Stimulated activated CD4-positive, alpha-beta T cell treated with anti-CD3 and anti-CD28 coated beads, Interleukin-4, amount 100 ng/mL, for 48 hours (primary cell): ENCODE measurements at places on chromosomes 2 and 18.

DNA sequence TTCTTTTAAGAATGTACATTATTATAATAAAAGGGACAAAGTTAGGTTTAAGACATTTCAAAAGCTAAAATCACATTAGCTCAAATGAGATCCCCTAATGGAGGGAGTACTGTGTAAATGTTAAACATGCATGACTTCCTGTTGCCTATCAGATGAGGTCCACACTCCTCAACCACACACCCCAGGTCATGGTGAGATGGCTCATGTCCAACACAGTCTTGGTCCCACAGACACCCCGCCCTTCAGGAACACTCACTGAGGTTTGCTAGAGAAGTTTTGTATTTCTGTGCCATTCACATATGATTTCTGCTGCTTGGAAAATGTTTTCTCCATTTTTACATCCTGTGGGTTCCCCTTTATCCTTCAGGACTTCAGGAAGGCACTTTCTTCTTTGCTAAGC is 491.0 kb downstream of the SOX11 start:
- no peak for DNase-seq

DNA sequence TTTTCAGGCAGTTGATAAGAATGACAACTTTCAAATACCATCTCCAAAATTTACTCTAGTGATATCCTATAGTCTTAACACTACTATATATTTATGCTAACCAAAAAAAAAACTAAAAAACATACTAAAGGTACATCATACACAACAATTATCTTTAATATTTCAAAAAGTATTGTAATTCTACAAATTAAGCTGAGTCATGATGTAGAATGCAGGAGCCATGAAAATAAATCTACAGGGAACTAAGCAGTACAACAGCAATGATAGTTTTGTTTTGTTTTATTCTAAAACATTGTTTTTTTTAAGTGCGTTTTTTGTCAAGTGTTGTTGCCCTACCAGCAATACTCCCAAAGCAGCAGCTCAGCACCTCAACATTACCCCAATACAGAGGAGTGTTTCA is 314.3 kb downstream of the FSIP2 start:
- DNase-seq: no peak

DNA sequence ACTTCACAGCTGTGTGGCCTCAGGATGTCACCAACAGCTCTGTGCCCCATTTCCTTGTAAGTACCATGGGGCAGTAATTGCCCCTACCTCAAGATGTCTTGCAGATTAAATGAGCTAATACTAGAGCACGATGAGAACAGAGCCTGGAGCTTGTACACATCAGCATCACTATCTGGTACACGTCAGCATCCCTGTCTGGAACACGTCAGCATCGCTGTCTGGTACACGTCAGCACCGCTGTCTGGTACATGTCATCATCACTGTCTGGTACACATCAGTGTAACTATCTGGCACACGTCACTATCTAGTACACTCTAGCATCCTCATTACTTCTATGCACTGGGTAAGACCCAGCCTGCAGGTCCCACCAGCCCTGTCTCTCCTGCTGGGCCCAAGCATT is 37.2 kb downstream of the AQP12A start:
- no peak for DNase-seq

DNA sequence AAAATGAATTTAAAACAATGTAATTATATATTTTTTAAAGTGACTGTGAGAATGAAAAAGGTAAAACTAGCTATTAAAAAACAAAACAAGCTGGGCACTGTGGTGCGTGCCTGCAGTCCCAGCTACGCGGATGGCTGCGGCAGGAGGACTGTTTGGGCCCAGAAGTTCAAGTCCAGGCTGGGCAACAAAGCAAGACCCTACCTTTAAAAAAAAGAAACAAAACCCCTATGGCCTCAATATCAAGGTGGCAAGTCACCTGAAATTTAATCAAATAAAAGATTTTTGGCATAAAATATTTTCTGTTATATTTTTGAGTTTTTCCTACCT is 46.9 kb upstream of the STRN start:
- DNase-seq: no peak

GRCh38 chr2:231353469-231353868 is 42.0 kb upstream of the B3GNT7 start:
- DNase-seq: no peak

- peak; percentile 40 for DNase-seq
Measured at GRCh38 chr18:12911025-12911928, 27.2 kb upstream of the PTPN2 start.

- DNase-seq: no peak
Measured at GRCh38 chr2:208096080-208096479, 28.2 kb downstream of the CRYGD start.

- no peak for DNase-seq
Measured at GRCh38 chr18:22538426-22538825, 120.7 kb upstream of the CTAGE1 start.

DNA sequence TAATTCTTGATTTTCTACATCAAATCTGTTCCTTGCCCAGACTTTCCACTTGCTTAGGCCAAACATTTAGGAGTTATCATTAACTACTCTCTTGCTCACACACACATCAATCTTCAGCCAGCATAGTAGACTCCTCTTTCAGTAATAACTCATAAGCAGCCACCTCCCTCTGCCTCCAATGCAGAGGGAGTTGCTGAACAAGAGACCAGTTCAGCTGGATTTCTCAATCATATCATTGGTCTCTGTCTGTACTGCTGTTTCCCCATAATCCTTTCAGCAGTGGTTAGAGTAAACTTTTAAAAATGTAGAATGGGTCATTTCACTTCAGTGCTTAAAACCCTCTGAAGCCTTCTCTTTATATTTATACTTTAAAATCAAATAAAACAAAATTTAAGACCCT is 112.9 kb downstream of the SLC39A10 start:
- no peak for DNase-seq

DNA sequence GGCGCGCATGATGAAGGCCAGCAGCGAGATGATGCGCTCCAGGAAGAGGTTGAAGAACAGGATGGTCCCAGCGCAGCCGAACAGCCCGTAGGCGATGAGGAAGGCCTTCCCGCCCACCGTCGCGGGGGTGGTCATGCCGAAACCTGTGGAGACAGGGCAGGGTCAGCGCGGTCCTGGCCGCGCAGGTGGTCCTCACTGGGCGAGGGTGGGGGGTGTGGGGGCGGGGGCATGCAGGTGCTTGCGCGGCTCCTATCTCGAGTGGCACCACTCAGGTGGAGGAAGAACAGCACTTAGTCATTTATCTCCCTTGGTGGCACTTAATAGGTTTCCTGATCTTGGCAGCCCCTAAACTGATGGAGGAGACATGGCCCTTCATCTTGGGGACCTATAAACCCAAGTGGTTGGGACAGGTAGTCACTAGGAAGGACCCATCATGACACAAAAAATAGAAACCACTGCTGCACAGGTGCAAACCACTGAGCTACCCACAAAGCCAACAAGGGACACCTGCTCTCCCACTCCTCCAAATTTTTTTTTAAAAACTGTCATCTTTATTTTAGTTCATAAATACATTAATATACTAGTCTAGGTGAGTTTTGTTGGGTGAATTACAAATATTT is 118.8 kb downstream of the MSH2 start:
- DNase-seq: no peak

- no peak for DNase-seq
Measured at GRCh38 chr2:190466819-190467446, 58.8 kb downstream of the MFSD6 start.

DNA sequence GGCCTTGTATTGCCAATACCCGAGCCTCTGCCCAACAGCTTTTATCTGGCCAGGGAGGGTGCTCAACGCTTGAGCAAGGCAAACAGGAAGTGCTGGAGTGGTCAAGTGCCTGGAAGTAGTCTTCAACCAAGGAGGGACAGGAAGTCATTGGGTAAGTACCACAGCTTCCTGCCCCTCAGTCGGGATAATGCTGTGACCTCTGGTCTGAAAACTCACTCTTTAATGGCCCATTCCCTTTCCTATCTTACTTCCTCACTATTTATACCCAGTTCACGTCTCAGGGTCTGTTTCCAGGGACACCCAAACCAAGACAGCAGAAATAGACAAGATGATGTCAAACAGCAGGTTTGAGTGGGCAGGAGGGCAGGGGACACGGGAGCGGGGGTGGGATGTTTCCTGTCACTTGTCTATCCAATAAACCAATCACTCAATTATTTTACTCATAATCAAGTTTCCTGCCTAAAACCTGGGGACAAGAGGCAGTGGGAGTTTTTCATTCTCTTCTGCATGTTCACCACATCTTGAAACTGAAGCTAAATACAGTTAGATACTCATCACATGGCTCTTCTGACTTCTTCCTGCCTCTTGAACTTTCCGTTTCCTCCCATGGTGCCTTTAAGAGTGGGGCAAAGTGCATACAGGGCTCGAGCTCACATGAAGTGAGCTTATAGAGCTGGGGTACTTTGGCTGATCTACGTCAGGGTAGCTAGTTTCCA is 68.9 kb upstream of the CAB39 start:
- peak; percentile 70 for DNase-seq

DNA sequence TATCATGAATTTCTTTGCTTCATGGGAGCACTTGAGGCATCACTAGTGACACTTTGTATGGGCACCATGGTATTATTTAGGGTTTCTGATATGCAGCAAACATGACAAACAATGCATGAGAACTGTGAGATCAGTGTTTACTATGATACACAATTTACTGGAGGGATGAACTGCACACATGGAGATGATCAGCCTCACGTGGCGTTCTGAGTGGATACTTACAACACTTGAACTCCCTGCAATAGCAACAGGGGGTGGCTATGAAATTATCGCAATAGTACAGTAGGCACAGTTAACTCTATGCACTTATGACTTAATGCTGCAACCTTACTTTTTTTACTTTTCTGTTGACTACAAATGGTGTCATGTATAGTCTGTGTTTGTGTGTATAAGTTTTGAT is 18.5 kb upstream of the UGT1A8 start:
- DNase-seq: no peak

- DNase-seq: no peak
Measured at GRCh38 chr2:134276381-134277172, 22.7 kb downstream of the MGAT5 start.
